ENCODE measurements at places on chromosomes 2 and 18.

DNA sequence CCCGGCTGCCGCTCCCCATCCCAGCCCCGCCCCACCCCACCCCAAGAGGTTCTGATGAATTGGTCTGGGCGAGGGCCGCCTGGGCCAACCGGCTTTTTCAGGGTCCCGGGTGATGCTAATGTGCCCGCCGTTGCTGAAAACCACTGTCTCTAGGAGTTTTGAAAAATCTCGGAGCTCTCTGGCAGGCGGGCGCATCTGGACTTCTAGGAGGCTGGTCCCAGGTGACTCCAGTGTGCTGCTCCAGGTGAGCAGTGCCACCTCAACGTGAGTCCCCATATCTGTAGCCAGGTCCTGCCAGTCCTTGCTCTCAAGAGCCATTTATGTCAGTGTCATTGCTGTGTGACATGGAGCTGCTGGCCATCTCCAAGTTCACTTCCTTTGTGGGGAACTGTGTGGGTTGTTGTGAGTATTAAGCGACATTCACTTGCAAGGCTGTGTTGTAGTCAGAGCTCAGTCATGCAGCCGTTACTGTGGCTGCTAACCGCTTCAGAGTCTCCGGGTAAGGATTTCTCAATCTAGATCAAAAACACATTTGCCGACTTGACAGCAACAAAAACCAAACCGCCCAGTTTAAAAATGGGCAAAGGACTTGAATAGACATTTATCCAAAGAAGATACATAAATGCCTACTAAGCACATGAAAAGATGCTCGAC lies at the start of gene RFX8:
RFX8 (minus strand) TSS at position 382 of the 654 bp plus-strand sequence. CDS start 8,264 bp downstream, outside the sequence.
- no peak for DNase-seq

DNA sequence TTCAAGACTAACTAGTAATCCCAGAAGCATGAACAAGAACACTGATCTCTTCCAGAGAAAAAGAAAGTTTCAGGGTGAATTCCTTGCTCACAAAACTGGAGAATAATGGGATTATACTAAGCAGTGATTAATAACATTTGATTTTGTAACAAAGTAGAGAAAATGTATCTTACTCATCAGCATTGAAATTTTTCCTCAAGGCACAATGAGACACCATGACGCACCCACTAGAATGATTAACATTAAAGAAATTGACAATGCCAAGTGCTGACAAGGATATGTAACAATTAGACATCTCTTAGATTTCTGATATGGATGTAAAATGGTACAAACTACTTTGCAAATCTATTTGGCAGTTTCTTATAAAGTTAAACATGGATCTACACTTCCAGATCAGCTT lies 101.1 kb upstream of the EPHA4 start:
- no peak for DNase-seq

- no peak for DNase-seq
Measured at GRCh38 chr2:166163775-166164174, 36.0 kb upstream of the SCN1A start.

GRCh38 chr2:86204458-86204857 lies 5.2 kb downstream of the MRPL35 start:
- DNase-seq = no peak

DNA sequence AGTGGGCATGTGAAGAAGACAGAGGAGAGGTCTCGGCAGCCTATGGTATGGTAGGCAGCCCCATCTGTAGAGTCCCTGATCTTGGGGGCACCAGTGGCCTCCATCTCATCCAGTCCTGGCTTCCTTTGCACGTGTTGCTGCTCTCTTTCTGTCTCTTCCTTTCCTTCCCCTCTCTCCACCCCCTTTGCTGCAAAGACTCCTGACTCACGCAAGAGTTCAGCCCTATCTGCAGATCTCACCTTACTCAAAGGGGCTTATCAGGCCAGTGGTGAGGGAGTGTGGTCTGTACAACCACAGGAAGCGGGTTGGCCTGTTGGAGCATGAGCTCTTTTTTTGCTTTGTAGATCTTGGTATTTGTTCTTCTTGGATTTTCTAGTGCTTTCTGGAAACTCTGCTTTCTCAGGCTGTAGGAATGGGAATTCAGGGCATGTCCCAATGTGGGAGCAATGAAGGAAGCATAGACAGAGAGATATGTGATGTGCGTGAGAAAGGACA lies 14.6 kb upstream of the NT5DC4 start:
- DNase-seq = no peak

- DNase-seq = no peak
Measured at GRCh38 chr2:118048401-118048800, 34.5 kb upstream of the CCDC93 start.

- DNase-seq = no peak
Measured at GRCh38 chr2:69570474-69570873, 73.1 kb downstream of the AAK1 start.

- DNase-seq = no peak
Measured at GRCh38 chr2:128314348-128315121, 4.1 kb downstream of the HS6ST1 start.

DNA sequence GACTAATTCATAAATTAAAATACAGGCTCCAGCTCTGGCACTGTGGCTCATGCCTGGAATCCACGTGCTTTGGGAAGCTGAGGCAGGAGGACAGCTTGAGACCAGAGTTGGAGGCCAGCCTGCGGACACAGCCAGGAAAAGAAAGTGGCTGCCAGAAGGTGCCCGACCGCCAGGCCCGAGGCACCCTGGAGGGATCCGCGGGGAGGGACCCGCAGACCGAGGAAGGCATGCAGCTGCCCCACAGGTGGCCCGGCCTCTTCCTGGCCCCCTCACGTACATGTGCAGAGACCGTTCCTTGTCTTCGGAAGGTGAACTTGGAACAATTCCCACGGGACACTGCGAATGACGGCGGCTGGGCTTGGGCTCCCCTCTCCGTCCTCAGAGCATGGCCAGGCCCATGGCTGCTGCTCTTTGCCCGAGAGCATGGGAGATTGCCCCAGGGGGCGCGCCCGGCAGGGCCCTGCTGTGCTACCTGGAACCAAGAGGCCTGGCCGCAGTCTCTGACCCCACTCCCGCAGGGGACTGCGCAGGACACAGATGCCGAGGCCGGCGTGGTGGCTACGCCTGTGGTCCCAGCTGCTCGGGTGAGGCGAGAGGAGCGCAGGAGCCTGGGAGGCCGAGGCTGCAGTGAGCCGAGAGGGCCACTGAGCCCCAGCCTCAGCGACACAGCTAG lies 55.6 kb upstream of the IMP4 start:
- no peak for DNase-seq

DNA sequence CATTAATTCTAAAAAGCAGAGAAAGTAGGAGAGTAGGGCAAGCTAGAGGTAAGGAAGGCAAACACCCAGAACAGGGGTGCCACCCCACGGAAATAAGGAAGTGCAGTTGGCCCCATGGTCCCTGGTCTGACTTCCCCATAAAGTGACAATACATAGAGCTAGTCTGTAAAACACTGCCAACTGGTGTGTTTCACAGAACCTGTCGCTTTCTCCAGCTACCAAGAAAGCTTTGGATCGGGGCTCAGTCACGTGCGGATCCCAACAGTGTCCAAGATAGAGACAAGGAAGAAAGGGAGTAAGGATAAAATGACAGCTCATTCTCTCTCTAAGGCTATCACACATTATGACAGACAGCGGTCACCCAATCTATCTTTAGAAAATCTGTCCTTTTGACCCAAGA lies 36.4 kb downstream of the TBC1D8 start:
- no peak for DNase-seq

DNA sequence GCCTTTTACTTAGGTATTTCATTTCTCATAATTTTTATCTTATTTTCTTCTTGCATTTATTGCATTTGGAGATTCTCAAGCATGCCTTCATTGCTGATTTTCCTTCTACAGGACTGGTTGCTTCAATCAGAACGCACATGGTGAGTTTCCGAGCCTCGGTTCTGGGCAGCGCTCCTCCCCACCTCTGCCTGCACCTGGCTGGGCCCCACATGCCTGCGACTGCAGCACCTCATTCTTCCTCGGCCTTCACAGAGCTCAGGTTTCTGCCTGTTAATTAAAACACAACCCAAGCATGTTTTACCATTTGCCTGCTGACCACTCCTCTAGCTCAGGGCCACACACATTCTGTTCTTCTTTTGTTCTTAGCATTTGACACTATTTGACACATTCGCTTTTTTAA lies 398.8 kb downstream of the GALR1 start:
- DNase-seq = no peak

- DNase-seq = no peak
Measured at GRCh38 chr18:8153887-8154583, 455.2 kb upstream of the RAB12 start.

- no peak for DNase-seq
Measured at GRCh38 chr2:8526403-8526696, 155.5 kb upstream of the ID2 start.

DNA sequence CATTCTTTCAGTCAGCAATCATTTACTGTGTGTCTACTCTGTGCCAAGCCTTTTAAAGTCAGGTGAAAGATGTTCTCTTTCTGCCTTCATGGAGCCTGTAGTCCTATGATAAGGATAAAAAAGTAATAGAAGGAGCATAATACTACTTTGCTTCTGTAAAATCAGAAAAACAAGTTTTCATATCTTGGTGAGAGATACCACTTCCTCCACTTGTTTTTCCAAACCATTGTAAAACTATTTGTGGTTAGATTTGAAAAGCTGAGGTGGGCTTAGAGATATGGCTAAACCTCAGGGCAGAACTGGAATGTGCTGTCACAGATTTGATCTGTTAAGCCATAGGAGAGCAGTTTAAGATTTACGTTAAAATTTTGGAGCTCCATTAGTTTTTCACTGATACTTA lies 104.7 kb upstream of the FAM117B start:
- no peak for DNase-seq

DNA sequence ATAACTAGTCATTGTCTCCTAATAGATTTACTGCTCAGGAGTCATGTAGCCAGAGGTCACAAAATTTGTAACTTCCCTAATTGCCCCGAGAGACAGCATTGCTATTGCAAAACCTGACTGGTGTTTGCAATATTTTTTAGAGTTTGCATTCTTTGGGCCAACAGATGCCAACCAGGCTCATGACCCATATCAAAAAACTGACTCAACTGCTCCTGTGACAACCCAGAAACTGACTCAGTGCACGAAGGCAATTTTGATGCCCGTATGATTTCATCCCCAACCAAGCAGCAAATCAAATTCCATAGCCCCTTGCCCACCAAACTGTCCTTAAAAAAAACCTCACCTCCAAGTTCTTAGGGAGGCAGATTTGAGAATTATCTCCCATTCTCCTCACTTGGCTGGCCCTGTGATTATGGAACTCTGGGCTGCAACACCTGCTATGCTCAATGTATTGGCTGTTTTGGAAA lies 951.3 kb downstream of the TSN start:
- DNase-seq = no peak

GRCh38 chr2:224584785-224585210 lies 365 bp downstream of the CUL3 start:
- DNase-seq = no peak

DNA sequence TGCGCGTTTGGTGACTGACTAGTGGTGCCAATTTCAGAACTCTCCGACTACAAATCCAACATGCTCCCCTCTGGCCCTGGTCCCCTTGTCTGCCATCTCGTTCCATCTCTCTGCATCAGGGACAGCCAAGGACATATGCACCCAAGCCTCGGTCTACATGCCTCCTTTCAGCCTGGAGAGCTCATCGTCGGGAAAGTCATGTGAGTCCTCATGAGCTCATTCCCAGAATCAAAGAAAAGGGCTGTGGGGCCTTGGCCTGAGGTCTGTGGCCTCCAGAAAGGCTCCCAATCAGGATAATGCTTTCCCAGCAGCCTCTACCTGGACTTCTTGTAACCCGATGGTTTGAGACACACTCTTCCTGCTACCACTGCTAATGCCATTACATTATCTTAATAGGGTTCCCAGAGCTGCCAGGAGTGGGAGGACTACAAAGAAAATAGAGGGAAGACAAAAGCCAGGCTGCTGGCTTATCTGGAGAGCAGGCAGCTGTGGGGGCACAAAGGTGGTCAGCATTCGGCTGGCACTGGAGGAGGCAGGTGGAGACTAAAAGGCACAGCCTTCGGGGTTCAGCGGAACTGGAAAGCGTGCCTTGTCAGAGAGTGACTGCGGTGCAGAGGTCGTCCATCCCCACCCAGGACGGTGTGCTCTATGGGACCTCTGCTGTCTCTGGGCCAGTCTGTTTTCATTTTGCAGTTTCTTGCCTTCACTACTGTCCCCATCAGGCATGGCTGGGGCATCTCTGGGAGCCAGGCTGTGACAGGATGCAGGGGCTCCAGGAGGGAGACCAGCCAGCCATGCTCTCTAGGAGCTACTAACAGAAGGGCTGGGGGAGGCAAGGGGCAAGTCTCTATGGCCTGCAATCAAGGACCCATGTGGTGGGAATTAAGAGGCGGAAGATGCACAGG lies 104.4 kb upstream of the SMAD2 start:
- no peak for DNase-seq

GRCh38 chr2:150125188-150125587 lies 362.3 kb downstream of the RND3 start:
- DNase-seq = no peak

- no peak for DNase-seq
Measured at GRCh38 chr2:12821656-12822055, 104.9 kb downstream of the TRIB2 start.

DNA sequence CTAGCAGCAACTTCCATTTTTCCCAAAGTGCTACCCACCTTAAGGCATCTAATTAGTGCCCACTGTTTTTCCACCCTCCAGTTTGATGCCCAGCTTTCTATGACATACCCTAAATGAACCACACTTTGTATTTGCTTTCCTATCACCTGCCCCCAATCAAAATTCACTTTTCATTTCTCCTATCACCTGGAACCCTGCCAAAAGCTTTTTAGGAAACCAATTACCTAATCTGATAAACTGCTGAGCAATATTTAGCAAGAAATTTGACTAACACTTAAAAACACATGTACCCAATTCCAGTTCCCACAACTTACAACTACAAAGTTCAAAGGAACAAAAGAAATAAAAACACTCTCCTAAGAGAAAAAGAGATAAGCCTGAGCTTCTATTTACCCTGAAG lies 71.7 kb downstream of the IKZF2 start:
- no peak for DNase-seq

DNA sequence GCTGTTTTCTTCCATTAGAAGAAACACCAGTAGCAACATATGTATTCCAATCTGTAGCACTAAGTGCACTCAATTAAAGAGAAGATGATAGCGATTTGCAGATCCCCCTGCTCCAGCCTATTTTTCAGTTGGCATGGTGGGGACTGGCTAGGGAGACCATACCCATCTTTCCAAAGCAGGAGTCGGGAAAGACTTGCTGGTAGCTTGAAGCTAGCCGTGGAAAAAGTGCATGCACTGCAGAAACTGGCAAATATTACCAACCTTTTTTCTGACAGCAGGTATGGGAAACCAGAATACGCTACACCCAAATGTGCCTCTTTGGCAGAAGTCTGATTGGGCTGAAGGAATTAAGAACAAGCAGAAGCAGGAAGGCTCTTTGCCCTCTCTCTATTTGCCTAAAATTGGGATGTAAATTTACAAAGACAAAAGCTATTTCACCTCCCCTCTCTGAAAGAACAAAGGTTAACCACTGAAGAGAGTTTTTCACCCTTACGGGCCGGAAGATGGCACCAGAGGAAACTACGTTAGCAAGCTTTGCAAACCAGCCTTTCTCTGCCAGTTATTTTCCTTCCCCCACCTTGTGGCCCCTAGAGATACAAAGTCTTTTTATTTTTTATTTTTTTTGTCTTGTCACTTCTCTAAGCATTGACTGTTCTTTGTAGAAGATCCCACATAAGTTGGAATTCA lies 273.1 kb downstream of the DLGAP1 start:
- no peak for DNase-seq
